ENCODE measurements at places on chromosomes 12 and 14. TPM values are rescaled to one million over a fixed set of nuclear protein-coding genes. Genes with fewer than 3 reads are reported as not detected.

IL26 gene
- not detected for total RNA-seq

FSCB gene
- total RNA-seq = not detected

ANKS1B gene
- 62.6 TPM for total RNA-seq

PRKAG1 gene
- total RNA-seq = 42.0 TPM

APOF gene
- total RNA-seq = not detected

STK38L gene
- total RNA-seq = 47.1 TPM

SIX6 gene
- total RNA-seq = not detected

BDKRB2 gene
- 34.6 TPM for total RNA-seq

SMOC1 gene
- 2.1 TPM for total RNA-seq

GPRC5D gene
- total RNA-seq = not detected

Measured in uterus (tissue), 4 donors.